ELR (cell line): ENCODE measurements at places on chromosomes 1 and 21.
A peak's percentile ranks its signal among the peaks of the same experiment; 100 is the strongest.

DNA sequence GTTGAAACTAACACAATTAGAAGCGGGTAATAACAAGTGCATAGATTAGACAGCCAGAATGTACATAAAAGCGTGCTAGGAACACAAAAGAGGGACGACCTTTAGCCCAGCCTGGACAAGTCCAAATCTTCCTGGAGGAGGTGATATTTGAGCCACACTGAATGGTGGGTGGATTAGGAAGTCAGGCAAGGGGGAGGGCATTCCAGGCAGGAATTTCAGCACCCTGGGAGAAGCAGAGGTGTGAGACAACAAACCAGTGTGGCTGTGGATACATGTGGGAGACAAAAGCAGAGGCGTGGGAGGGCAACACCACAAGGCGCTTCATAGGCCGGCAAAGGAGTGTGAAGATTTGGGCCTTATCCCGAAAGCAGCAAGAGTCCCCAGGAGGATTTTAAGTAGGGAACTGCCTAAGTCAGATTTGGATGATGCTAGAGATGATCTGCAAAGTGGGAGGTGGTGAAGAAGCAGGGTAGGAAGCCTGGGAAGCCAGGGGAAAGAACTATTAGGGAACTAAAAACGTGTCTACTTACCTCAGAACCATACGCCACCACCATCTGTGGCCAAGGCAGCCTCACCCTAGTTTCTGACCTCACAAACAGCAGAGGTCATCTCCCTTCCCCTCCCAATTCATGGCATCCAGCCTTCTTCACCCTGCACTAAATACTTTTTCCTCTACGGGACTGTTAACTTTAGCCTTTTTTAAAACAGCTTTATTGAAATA lies 81.8 kb downstream of the GLUL start:
- DNase-seq: no peak

DNA sequence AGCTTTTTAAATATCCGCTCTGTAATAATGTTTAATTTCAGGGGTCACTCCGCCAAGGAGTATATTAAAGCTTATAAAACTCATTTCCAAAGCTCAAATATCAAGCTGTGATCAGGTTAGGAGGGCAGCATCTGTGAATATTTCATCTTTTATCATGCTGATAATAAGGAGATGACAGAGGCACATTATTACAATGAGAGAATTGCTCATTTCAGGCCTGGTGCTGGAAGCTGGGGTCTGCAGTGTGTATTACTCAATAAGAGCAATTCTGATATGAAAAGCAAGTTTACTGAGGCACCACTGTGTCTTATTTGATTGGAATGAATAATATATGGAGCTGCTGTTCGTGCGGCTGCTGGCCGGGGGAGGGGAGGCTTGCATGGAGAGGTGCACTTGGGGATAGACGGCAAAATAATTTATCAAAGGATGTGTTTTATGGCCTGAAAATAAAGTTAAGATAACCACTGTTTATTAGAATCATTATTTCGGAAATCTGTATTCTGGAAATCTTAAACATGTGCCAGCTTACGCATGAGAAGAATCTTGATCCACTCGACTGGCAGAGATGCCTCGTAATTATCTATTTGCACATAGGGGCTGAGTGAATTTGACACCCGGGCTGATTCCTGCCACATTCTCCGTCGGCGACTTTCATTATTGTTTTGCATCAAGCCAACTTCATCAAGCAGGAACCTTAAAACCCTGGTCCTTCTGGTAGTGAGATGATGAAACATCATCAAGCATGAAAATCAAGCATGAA lies 173.2 kb downstream of the RRAGC start:
- DNase-seq: no peak

GRCh38 chr1:171472183-171472647 lies 13.1 kb upstream of the PRRC2C start:
- DNase-seq: no peak

GRCh38 chr1:93414749-93415148 lies 33.2 kb upstream of the FNBP1L start:
- DNase-seq: no peak

- DNase-seq: no peak
These were observed 74.7 kb downstream of the MEGF6 start for GRCh38 chr1:3536420-3537195.

DNA sequence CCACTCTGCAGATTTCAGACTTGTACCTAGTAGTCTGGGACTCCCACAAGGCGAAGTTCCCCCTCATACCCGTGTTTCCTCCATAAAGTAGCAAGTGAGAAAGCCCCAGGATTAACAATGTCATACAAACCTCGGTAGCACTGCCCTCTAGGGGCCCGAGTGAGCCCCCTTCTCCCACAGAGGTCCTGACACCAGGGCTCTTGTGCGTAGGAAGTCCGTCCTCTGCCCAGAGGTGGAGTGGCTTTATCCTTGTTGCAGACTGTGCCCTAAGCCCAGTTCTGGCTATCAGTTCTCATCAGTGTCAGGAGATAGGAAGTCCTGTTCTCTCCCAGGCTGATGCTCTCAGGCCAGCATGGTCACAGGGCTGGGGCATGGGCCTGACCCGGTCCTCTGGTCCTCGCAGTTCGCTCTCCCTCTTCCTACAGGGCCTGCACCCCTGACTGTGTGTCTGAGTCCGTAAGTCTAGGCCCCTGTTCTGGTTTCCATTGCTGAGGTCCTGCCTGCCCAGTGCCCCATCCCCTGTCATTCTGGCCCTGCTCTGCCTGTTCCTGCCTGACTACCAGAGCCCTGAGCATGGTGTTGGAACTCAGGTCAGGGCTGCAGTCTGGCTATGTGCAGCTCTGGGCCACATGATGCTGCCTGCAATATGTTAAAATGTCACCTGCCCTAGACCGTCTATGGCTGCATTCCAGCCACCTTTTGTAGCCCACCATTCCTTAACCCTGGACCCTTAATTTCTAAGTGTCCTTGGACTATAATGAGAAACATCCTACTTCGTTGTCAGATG lies 285.6 kb downstream of the ASTN1 start:
- peak; percentile 11 for DNase-seq

DNA sequence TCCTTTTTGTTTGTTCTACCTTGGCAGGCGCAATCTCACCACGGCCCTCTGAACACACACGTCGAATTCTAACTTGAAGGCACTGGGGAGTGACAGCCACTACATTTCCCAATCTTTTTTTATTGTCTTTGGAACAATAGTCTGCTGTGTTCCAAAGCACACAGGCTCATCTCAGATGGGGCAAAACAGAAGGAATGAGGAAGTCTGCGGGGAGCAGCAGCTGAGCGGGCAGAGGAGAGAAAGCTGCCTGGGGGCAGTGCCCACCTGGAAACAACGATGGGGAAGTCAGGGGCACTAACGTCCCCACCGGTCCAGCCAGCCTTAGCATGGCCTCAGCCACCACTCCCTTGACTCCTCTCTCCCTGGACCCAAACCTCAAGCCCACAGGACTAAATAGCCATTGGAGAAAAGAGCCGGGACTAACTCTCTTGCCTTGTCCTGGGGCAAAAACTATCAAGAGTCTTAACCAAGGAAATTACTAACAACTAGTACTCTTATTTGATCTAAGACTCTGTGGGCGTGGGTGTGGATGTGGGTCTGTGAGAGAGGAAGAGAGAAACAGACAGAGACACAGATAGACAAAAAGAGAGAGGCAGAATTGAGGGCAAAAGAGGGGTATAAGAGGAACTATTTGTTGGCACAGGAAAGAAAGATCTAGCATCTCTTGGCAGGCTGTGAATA lies 34.2 kb downstream of the SYF2 start:
- DNase-seq: no peak

DNA sequence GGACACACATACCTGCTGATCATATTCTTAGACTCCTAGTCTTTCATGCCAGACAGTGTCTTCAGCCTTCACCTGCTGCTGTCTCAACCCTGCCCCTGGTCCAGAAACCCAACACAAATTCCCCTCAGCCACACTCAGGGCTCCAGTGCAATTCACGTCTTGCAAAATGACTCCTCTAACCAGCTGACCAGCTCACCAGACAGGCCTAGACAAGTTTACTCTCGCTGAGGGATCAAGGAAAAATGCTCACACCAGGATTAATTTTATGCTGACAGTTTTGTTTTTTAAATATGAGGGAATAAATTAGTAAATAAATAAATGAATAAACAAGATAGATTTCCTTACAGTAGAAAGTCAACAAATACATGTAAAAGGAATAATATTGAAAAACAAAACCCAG lies 28.5 kb downstream of the CCDC185 start:
- no peak for DNase-seq

- DNase-seq: no peak
These were observed 1.6 kb upstream of the PLEKHA6 start for GRCh38 chr1:204361341-204361771.

DNA sequence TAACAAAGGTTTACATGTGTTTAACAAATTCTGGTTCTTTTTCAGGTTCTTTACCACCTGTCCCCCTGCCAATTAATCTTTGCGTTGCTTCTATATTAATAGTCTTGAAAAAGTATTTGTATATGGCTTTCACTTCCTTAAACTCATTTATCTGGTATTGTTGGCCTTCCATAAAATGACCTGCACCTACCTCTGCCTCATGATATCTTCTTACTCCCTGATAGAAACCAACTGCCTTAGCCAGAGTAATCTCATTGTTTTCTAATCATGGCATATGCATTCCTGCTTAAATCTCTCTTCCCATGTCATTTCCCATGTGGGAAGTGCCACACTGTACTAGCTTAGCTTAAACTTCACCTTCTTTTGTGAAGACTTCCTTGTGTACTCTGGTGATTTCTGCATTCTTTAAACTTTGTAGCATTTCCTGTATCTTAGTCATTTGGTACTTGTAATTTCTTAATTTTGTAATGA lies 8.7 kb downstream of the SMG7 start:
- peak; percentile 57 for DNase-seq

DNA sequence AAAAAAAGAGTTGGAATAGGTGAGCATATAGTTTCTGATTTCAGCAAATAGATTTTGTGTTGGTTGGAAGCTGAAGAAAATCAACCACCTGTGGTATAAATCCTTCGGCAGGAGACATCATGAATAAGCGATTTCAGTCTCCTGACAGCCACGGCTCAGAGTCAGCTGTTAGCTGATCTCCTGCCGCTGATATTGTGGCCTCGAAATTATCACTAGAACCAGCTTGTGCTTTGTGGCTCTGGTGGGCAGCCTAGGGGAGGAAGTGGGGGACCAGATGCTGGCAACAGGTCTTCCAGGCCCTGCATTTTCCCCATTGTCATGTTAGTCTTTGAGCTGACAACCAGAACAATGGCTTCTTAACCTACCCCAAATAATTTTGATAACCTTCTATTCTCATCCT lies 842 bp upstream of the GCSAML start:
- DNase-seq: no peak

DNA sequence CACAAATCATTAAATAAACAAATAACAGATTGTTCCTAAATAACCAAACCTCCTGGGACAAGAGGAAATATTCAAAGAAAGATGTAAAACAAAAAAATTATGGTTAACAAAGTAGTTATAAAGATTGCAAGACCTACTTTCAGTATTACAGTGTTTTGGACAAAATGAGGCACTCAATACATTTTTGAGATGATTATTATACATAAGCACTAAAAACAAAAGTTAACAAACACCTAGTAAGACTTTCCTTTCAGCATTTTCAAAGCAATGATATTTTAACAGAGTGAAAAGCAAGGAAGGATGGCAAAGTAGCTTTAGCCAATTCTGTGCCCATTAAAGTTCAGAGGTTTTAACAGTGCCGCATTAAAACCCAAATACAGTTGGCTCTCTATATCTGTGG lies 17.2 kb downstream of the OMA1 start:
- no peak for DNase-seq

- DNase-seq: peak; percentile 68
These were observed 10.4 kb downstream of the C1orf226 start for GRCh38 chr1:162391790-162392563.

DNA sequence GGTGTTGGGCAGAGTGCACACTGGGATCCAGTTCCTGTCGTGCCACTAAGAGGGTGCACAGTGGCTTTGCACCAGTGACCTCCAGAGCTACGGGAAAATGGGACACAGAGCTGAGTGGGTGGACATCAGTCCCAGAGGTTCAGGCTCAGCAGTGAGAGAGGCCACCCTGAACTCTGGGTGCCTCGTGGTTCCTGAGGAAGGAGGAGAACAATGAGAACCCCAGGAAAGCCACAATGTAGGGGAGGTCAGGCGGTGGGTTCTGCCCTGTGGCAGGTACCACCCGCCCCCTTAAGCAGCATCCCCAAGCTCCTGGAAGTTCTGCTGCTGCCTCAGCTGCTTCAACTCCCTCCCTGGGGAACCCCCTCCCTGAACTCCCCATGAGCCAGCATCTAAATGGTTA lies 112.2 kb downstream of the GRIK3 start:
- no peak for DNase-seq

- no peak for DNase-seq
These were observed 864 bp upstream of the BTG2 start for GRCh38 chr1:203304391-203304918.
